SHP77 (cell line): ENCODE measurements at places on chromosomes 12 and 14.

DNA sequence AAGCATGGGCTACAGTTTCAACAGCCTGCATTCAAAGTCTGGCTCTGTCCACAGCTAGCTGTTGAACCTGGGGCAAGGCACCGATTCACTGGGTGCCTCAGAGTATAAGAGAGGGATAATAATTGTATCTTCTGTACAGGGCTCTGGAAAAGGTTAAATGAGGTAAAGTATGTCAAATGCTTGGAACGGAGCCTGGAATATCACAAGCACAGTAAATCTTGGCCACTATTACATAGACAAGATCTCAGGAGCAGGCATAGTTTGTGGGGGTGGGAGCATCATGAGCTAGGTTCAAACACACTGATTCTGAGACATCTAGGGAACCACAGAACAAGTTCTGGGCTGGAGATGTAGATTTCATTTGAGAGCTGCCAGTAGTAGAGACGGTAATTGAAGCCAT is 203.7 kb upstream of the NUDT4 start:
- no peak for DNase-seq

DNA sequence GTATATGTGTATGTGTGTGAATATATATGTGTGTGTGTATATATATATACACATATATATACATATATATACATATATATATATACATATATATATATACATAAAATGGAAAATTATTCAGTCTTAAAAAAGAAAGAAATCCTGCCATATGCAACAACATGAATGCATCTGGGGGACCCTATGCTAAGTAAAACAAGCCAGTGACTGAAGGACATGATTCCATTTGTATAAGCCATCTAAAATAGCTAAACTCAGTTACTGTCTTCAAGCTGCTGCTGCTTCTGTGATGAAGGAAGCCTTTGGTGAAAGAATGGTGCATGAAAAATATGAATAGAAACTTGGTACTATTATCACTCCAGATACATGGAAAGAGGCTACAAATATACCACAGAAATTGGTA is 118.6 kb downstream of the ATXN7L3B start:
- no peak for DNase-seq

DNA sequence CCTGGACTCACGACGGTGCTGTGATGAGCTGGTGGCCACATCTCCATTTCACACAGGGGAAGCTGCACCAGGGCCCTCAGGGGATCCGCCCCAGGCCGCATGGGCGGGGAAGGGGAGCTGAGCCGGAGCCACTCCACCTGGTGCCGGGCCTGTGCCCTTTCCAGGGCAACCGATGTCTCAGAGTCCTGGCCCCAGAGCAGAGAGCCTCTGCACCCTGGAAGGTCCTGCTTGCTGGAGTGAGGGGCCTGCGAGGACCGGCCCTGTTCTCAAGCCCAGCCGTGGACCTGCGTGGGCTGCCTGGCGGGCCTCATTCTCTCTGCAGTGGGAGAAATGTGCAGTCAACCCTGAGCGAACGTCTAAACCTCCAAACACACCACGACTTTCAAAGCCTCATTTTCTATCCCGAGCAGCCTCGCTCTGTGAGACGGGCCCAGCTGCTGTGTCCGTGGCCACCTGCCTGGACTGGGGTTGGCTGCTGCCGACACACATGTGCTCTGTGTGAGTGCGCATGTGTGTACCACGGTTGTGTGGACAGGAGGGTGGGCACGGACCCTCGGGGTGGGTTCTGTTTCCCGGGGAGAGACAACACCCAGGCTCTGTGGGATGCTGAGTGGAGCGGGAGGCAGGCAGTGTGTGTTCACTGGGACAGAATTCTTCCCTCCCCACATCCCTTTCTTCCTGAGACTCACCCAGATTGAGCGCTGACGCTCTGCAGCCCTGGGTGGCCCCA is 163.5 kb downstream of the KIF26A start:
- no peak for DNase-seq

- no peak for DNase-seq
Observed at GRCh38 chr12:79063258-79063657, 198.7 kb downstream of the SYT1 start.

- no peak for DNase-seq
Observed at GRCh38 chr12:11711651-11712327, 62.3 kb downstream of the ETV6 start.

DNA sequence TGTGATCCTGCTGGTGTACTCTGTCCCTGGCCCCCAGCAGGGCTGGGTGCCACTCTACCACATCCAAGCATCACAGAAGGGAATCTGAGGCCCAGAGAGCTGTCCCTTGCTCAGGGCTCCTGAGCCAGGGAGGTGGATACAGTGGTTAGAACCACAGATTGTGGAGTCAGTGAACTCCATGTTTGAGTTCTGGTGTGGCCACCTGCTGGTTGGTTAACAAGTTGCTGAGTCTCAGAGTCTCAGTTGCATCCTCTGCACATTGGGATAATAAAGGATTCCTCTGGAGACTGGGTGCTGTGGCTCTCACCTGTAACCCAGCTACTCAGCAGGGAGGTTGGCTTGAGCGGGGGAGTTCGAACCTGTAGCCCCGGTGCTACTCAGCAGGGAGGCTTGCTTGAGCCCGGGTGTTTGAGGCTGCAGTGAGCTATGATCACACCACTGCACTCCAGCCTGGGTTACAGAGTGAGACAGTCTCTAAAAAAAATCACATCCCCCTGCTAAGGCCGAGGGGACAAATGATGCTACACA is 39.4 kb downstream of the MVK start:
- DNase-seq, result peak; percentile 15

DNA sequence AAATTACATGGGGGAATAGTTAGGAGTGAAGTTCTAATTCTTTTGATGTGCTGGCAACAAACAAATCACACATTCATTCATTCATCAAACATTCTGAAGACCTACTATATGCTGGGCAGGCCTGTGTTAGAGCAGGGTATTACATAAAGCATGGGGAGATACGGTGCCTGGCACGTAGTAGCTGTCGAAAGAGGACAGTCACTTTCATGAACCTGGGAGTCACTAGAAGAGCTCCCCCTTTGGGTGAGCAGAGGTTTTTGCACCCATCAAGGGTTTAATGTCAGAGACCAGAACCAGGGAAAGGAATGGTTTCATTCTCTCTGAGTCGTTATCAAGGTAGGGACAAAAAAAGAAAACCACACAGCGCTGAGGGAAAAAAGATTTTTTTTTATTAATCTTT is 10.0 kb downstream of the LHX5 start:
- DNase-seq, result peak; percentile 64

DNA sequence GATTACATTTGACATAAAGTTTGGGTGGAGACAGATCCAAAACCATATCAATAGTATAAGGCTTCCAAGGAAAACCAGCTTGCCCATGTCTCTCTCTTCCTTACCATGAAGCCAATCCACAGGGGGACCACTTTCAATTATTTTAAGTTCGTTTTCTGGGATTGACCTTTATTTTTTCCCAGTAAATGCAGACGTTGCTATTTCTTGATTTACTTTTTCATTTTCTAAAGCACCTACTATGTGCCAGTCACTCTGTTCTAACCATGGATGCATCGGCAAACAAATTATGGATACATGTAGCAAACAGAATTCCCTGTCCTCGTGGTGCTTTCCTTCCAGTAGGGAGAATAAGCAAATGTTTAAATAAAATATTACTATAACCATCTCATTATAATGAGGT is 65.8 kb upstream of the KCNA1 start:
- DNase-seq, result no peak

GRCh38 chr12:66066137-66066928 is 64.2 kb downstream of the LLPH start:
- DNase-seq, result no peak

GRCh38 chr12:67649261-67649569 is 670 bp downstream of the DYRK2 start:
- DNase-seq, result no peak

GRCh38 chr12:52787324-52788191 is 8.4 kb downstream of the KRT3 start:
- DNase-seq, result no peak

DNA sequence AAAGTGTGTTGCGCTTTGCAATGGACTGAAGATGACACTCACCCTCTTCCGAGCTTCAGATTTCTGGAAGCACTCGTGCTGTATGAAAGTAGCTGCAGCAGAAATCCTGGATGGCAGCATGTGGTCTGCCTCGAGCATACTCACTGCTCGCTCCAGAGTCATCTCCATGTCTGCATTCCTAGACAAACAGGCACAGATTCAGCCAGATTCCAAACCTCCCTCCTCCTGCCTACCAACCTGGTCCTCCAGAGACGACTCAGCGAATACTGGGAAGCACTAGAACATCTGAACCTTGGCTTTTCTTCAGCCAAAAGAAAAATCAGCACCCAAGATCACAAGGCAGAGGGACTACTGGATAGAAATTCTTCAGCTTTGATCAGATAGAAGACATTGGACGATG is 27.7 kb downstream of the PKP2 start:
- no peak for DNase-seq

- no peak for DNase-seq
Observed at GRCh38 chr12:5428332-5429221, 3.3 kb upstream of the NTF3 start.

DNA sequence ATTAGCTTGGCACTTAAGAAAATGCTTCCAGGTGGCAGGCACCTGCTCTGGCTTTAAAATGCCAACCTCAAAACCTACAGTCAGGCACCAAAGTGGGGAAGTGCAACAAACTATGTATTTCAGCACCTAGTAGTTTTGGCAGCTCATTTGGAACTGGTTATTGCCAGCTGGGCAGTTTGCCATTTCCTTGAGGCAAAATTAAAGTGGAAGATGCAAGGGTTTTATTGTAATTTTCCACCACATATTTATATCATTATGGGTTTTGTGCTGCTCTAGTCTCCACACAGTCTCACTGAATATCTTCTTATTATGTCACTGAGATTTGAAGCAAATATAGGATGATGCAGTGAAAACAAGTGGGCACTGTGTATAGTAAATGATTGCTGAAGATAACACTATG is 117.0 kb downstream of the PRKD1 start:
- DNase-seq, result no peak

- no peak for DNase-seq
Observed at GRCh38 chr12:109524466-109525278, 47.2 kb downstream of the UBE3B start.
